SW480 (cell line): ENCODE measurements at places on chromosomes 6 and 20.

- DNase-seq, result no peak
Observed at GRCh38 chr6:22322103-22323030, 25.5 kb upstream of the PRL start.

DNA sequence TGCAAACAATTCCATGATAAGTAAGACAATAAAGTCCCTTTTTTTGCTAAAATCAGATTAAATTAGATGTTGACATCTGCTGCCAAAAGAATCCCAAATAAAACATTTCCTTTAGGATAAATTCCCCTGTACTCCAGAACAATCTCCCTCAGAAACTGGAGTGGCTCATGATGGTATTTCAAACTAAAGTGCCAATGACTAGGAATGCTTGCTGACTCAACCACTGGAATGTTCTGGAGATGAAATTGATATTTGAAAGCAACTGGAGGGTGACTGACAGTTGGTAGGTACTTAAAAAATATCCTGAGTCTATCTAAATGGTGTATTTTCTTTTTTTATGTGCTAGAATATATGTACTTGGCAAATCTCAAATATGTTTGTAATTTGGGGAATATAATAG, 350.1 kb upstream of the TSHZ2 start:
- no peak for DNase-seq

DNA sequence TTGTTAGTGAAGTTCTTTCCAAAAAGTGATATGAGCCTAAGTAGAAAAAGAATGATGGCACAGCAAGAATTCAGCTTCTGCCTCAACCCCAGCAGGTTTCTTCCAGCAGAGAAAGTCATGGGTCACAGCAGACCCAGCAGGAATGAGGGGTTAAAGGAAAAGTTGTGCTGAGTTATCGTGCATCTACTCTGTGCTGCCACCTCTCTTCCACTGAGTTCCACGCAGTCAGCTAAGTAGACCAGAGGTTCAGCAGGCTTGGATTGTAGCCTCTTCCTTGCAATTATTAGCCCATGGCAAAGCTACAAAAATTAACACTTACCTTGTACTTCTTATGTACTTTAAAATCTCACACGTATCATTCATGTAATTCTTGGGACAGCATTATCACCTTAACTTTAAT, 510.8 kb downstream of the PTPRT start:
- peak; percentile 36 for DNase-seq

- peak; percentile 18 for DNase-seq
Observed at GRCh38 chr6:29702519-29703103, 20.6 kb upstream of the HLA-F start.

- DNase-seq, result no peak
Observed at GRCh38 chr20:17631576-17632319, 50.3 kb downstream of the RRBP1 start.

- DNase-seq, result no peak
Observed at GRCh38 chr6:49632727-49633126, 3.9 kb downstream of the RHAG start.
